ENCODE measurements at places on chromosomes 1 and 21. TPM values are rescaled to one million over a fixed set of nuclear protein-coding genes. Genes with fewer than 3 reads are reported as not detected.
A peak's percentile ranks its signal among the peaks of the same experiment; 100 is the strongest.

- no peak for DNase-seq
These were observed 1.4 kb downstream of the GPR37L1 start for GRCh38 chr1:202124142-202124541.

- DNase-seq = no peak
These were observed 1650.9 kb downstream of the BRINP3 start for GRCh38 chr1:188826800-188827199.

DNA sequence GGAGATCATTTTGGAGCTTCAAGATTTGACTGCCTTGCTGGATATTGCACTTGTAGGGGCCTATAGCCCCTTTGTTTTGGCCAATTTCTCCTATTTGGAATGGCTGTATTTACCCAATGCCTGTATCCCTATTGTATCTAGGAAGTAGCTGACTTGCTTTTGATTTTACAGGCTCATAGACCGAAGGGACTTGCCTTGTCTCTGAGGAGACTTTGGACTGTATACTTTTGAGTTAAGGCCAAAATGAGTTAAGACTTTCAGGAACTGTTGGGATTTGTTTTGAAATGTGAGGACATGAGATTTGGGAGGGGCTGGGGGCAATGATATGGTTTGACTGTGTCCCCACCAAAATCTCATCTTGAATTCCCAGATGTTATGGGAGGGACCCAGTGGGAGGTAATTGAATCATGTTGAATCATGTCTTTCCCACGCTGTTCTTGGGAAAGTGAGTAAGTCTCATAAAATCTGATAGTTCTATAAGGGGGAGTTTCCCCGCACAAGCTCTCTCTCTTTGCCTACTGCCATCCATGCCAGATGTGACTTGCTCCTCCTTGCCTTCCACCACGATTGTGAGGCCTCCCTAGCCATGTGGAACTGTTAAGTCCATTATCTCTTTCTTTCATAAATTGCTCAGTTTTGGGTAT lies 276.1 kb downstream of the LMX1A start:
- no peak for DNase-seq

DNA sequence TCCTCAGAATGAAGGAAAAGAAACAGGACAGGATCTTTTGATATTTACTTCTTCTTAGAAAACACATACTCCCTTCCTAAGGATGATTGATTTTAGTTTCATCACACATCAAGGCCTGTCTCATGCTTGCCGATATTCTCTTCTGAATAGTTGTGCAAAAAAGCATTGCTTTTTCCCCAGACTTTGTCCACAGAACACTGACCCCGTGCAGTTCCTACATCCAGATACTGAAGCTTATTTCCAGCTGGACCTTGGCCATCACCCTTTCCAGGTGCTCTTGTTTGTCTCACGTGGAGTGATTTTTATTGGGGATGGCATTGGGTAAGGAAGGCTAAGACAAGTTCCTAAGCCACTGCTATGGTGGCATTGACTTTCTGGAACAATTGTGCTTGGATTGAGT lies 197.3 kb upstream of the HOOK1 start:
- DNase-seq = no peak

DNA sequence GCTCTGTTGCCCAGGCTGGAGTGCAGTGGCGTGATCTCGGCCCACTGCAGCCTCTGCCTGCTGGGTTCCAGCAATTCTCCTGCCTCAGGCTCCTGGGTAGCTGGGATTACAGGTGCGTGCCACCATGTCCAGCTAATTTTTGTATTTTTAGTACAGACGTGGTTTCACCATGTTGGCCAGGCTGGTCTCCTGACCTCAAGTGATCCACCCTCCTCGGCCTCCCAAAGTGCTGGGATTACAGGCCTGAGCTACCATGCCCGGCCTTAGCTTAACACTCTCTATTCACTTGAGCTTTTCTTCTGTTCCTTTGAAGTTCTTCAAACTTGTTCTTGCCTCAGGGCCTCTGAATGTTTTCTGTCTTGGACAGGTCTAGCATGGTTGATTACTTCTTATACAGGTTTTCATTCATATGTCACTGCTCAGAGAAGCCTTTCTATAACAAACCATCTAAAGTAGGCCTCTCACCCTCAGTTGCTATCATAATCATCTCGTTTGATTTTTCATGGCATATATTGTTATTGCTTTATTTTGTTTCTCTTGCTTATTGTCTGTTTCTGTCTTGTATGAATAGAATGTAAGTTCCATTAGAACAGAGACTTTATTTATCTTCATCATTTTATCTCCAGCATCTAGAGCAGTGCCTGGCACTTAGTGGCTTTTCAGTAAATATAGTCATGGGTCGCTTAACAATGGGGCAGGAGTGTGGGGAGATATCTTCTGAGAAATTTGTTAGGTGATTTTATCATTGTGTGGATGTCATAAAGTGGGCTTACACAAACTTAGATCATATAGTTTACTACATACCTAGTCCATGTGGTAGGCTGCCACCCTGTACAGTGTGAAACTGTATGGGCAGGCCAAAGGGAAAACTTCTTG lies 12.1 kb downstream of the OSBPL9 start:
- DNase-seq = no peak

DNA sequence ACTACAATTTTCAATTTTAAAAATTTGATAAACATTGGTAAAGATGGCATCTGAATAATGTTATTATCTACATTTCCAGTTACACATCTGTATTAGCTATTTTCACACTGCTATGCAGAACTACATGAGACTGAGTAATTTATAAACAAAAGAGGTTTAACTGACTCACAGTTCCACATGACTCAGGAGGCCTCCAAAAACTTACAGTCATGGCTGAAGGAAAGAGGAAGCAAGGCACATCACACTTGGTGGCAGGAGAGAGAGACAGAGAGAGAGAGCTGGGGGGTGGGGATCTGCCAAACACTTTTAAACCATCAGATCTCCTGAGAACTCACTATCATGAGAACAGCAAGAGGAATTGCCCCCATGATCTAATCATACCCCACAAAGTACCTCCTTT lies 850.0 kb downstream of the LTN1 start:
- DNase-seq = no peak

DNA sequence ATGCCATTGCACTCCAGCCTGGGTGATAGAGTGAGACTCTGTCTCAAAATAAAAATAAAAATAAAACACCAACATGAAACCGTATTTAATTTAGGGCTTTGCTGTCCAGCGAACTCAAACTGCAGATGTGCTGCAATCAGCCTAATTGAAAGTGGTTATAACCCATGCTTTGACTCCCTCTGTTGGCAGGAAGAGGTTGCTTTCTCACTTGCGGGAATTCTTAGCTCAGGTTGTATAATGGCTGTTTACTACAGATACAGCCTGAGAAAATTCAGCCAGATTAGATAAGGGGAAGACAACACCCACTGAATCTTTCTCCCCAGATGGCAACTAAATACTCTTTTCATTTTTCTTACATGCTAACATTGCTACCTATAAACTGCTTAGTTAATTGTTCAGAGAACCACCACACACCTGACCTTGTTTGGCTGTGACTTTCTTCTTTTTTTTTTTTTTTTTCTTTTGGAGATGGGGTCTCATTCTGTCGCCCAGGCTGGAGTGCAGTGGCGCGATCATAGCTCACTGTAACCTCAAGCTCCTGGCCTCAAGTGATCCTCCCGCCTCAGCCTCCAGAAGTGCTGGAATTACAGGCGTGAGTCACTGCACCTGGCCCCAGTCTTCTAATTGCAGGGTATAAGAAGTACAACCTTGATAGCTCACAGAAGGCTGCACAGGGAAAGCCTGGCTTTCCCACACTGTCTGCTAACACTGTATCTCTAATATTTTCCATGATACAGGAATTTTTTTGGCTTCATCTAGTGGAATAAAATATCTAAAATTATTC lies 34.6 kb downstream of the DNTTIP2 start:
- no peak for DNase-seq

DNA sequence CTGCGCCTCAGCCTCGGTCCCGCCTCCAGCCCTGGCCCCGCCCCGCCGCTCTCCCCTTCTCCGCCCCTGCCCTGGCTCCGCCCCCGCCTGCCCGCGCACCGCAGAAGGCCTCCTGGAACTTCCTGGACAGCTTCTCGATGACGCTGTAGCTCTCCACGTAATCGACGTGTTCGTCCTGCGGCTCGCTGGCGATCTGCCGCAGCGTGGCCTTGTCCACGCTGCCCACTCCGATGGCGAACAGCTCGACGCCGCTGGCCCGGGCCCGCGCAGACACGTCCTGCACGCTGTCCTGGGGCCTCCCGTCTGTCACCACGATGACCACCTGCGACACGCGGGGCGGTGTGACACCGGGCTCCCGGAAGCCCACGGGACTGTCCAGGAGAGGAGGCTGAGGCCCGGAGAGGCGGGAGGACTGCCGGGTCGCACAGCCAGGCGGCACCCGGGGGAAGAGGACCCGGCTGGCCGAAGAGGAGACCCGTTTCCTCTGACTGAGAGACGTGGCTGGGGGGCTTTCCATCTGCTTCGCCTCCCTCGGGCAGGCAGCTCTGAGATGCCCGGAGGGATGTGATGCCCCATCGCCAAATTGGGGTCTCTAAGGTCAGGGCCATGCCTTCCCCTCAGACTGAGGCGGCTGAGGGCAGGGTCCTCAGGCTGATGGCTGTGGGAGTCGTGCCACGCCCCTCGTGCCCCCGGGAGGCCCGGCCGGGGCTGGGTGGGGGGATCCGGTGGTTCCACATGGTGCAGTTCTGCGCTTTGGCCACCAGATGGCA lies 4.6 kb downstream of the MATN1 start:
- peak; percentile 90 for DNase-seq

DNA sequence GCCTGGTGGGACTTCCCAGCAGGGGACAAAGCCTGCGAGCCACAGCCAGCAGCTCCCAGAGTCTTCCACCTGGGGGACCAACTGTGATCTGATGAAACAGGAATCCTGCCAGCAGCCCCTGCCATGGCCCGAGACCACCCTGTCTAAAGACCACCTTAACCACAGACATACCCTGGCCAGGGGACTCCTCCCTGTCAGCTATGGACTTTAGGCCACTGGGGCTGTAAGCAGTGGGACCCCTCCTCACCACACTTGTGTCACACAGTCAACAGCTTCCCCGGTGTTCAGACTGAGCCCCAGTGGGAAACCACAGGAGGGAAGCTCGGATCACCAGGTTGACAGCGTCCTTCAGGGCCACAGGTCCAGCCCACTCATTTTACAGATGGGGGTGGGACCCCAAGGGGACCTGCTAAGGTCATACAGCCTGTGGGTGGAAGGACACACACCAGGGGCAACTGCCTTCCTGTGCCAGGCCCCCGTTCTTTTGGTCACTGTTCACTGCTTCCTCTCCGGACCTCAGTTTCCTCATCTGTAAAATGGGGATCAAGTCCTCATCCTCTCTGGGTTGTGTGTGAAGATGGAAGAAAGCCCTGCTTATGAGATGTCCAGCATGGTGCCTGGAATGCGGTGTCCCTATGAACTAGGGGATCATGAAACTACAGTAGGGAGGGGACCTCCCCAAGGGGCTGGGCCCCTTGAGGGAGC lies 11.4 kb downstream of the EPHA2 start:
- DNase-seq = no peak

The CR1 gene
- 4.1 TPM for total RNA-seq

The RGS1 gene
- 2.6 TPM for total RNA-seq

The TAF13 gene
- 65.0 TPM for total RNA-seq

The GUCA2A gene
- not detected for total RNA-seq

The PLA2G2C gene
- total RNA-seq = not detected

The SH2D1B gene
- not detected for total RNA-seq
